ENCODE measurements at places on chromosomes 2 and 18.

GRCh38 chr2:188773075-188773474 is 201.1 kb upstream of the COL3A1 start:
- DNase-seq = no peak

- DNase-seq = no peak
Observed at GRCh38 chr2:109457366-109457765, 156.4 kb downstream of the SEPTIN10 start.

DNA sequence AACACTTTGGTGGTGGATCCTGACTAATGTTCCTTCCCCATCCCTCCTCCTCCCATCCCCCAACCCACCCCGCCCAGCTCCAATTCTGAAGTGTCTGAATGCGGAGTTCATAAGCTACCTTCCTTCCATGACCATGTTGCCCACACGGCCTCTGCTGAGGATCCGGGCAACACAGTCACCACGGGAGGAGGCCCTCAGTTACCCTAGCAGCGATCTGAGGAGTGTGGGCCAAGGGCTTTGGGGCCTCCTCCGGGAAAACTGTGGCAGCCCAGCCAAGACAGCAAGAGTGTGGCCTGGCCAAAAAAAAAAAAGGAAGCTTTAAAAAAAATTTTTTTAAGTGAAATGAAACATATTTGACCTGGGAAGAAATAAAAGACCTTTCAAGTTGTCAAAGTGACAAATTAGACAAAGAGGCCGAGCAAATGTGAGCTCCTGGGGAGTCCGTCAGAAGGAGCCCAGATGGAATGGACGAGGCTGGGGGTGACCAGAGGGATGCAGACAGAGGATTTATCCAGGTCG is 169.0 kb upstream of the PKDCC start:
- DNase-seq = no peak

GRCh38 chr2:231764760-231765159 is 16.3 kb downstream of the PDE6D start:
- DNase-seq = no peak

GRCh38 chr2:3180082-3180908 is 197.3 kb downstream of the EIPR1 start:
- DNase-seq = no peak
